ENCODE measurements at places on chromosomes 4 and X.

DNA sequence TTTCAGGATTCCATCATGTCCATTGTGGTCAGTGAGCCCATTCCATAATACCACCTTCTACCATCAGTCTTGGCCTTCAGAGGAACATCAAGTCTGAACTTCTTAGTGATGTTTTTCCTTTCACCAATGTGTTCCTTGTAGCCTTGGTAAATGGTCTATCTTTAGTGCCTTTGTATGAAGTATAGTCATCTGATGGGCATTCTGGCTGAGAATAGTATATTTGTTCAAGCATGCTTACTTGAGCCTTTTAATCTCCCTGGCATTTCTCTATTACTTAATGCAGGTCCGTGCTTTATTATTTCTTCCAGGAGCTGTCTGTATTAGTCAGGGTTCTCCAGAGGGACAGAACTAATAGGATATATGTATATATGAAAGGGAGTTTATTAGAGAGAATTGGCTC, 99.7 kb downstream of the TLL1 start:
- DNase-seq: no peak

DNA sequence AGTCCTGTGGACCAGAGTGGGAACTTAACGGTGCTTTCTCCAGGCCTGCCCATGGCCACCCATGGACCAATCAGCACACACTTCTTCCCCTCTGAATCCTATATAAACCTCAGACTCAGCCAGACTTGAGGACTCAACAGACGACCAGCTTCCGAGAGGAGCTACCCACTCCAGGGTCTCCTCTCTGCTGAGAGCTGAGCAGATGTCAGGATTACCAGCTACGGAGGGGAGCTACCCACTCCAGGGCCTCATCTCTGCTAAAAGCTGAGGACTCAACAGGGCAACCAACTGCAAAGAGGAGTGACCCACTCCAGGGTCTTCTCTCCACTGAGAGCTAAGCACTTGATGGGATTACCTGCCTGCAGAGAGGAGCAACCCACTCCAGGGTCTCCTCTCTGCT, 80.0 kb upstream of the DDX60 start:
- no peak for DNase-seq

GRCh38 chr4:42339935-42340406, 57.3 kb upstream of the SHISA3 start:
- DNase-seq: no peak

GRCh38 chr4:2886622-2887021, 43.0 kb downstream of the ADD1 start:
- DNase-seq: no peak

GRCh38 chr4:74156521-74156920, 1.4 kb upstream of the MTHFD2L start:
- no peak for DNase-seq

All from GOT3 (cell line).